GM23248 (cell line): ENCODE measurements at places on chromosomes 2 and 18. TPM values are rescaled to one million over a fixed set of nuclear protein-coding genes. Genes with fewer than 3 reads are reported as not detected.

The BCL11A gene
- total RNA-seq: 1.8 and 3.5 TPM in 2 replicates

DNA sequence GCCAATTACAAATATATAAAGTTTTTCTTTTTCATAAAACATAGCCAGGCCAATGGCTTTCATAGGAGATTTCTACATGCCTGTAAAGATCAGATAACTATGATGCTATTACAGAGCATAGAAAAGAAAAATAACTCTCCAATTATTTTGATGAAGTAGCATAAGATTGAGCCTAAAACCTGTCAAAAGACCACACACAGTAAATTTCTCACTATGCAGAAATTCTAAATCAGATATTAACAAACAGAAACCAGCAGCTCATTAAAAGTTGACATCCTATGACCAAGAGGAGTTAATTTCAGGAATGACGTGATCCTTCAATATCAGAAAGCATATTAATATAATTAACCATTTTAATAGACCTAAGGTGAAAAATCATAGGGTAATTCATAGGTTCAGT, 139.0 kb upstream of the PIEZO2 start:
- H3K27ac ChIP-seq: no peak overlapping the region
- H3K36me3 ChIP-seq: no peaks in the 10 kb centered on the region
- H3K4me3 ChIP-seq: no peak overlapping the region
- 0 out of 2 replicates have a peak, but pooled peaks cover 14% of the 10 kb centered on the region for H3K27me3 ChIP-seq
- no peaks in the 10 kb centered on the region for H3K4me1 ChIP-seq
- no peak for DNase-seq

DNA sequence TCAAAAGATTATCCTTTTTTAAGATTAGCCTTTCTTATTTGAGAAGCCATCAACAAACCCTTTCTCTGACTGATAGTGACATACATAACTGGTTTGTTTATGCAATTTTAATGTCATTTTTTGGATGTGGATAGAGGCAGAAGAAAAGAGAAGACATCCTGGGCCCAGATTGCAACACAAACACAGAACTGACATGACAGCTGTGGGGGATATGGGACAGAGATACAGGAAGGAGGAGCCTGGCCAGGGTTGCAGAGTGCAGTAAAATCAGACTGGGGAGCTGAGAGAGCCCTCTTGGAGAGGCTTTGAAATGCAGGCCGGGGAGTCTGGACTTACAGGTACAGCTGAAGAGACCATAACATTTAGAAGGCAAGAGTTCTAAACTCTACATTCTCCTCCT, 65.1 kb downstream of the SIGLEC15 start:
- no peaks in the 10 kb centered on the region for H3K4me1 ChIP-seq
- peaks cover 82% of the 10 kb centered on the region for H3K36me3 ChIP-seq
- DNase-seq: no peak
- H3K27ac ChIP-seq: no peak overlapping the region

The INPP5D gene
- total RNA-seq: not detected in 2 replicates

GRCh38 chr2:127362971-127363370, 24.8 kb downstream of the MAP3K2 start:
- peaks cover 21% of the 10 kb centered on the region for H3K4me1 ChIP-seq
- H3K36me3 ChIP-seq: no peaks in the 10 kb centered on the region
- no peaks in the 10 kb centered on the region for H3K27me3 ChIP-seq
- H3K27ac ChIP-seq: no peak overlapping the region
- no peak overlapping the region for H3K4me3 ChIP-seq

- H3K4me3 ChIP-seq: no peak overlapping the region
- H3K27ac ChIP-seq: no peak overlapping the region
- no peaks in the 10 kb centered on the region for H3K27me3 ChIP-seq
- peak; percentile 77 for DNase-seq
- no peaks in the 10 kb centered on the region for H3K36me3 ChIP-seq
Observed at GRCh38 chr2:120675460-120676130, 60.1 kb upstream of the GLI2 start.

The ORC4 gene
- total RNA-seq: 39.5 and 51.4 TPM in 2 replicates

GRCh38 chr2:75494137-75494769, 66.5 kb downstream of the EVA1A start:
- no peaks in the 10 kb centered on the region for H3K27me3 ChIP-seq
- H3K4me1 ChIP-seq: peaks cover 15% of the 10 kb centered on the region; the same call in 1 of the 2 replicates
- H3K4me3 ChIP-seq: no peak overlapping the region
- no peak overlapping the region for H3K27ac ChIP-seq

- H3K27ac ChIP-seq: peak overlapping the region; percentile 98
- peaks cover 30% of the 10 kb centered on the region for H3K4me1 ChIP-seq
- no peaks in the 10 kb centered on the region for H3K36me3 ChIP-seq
- peak; percentile 98 for DNase-seq
- H3K4me3 ChIP-seq: peak overlapping the region; percentile 50
Observed at GRCh38 chr2:227406177-227407031, 18.7 kb upstream of the SCYGR1 start.

GRCh38 chr2:137886083-137886831, 78.0 kb upstream of the HNMT start:
- no peaks in the 10 kb centered on the region for H3K4me1 ChIP-seq
- no peak for DNase-seq
- H3K27me3 ChIP-seq: peaks cover 8% of the 10 kb centered on the region; the same call in 1 of the 2 replicates
- H3K36me3 ChIP-seq: no peaks in the 10 kb centered on the region
- H3K27ac ChIP-seq: no peak overlapping the region

DNA sequence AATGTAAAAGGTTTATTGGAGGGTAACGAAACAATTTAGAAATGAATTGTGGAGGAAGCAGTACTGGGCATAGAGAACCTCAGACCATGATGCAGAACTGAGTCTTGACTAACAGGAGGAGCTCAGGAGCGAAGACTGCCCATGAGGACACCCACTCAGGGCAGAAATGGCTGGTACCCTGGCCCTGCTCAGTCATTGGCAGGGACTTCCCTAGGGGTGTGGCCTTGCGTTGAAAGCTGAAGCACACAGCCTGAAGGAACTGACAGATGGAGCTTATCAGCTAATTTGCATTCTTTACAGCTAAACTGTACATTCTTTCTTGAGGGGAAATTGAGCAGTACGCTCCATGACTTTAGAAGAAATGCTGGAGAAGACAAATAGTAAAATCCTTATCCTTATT, 57.1 kb downstream of the PDK1 start:
- no peak for DNase-seq
- no peak overlapping the region for H3K27ac ChIP-seq
- H3K27me3 ChIP-seq: no peaks in the 10 kb centered on the region
- peaks cover 12% of the 10 kb centered on the region for H3K36me3 ChIP-seq
- no peak overlapping the region for H3K4me3 ChIP-seq

The KCNG2 gene
- not detected in 2 replicates for total RNA-seq

The KATNAL2 gene
- 3.9 and 9.6 TPM in 2 replicates for total RNA-seq

The GPC1 gene
- total RNA-seq: 88.2 and 101 TPM in 2 replicates

The NAT8 gene
- not detected in 2 replicates for total RNA-seq

The KCNE4 gene
- total RNA-seq: 3.8 and 5.9 TPM in 2 replicates

The CHMP1B gene
- total RNA-seq: 47.4 and 47.8 TPM in 2 replicates

The TPO gene
- not detected in 2 replicates for total RNA-seq

The ACMSD gene
- not detected in 2 replicates for total RNA-seq

The HOXD13 gene
- total RNA-seq: 1.0 and 3.8 TPM in 2 replicates

The MSGN1 gene
- total RNA-seq: not detected in 2 replicates

DNA sequence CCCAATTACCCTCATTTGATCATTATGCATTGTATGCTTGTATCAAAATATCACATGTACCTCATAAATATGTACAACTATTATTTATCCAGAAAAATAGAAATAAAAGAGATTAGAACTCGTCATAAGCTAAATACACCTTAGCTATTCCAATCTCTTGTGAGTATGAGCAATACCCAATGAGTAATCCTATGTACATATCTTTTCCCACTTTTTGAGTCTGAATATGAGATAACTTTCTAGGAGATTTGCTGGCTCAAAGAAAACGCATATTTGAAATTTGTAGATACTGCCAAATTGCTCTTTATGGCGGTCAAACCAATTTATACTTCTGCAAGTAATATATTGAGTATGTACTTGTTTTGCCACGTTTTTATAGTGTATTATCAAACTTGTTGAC, 24.1 kb downstream of the PRKD3 start:
- 0 out of 2 replicates have a peak, but pooled peaks cover 6% of the 10 kb centered on the region for H3K4me1 ChIP-seq
- no peak overlapping the region for H3K4me3 ChIP-seq
- no peak overlapping the region for H3K27ac ChIP-seq
- H3K27me3 ChIP-seq: no peaks in the 10 kb centered on the region

GRCh38 chr18:68017385-68017784, 500.9 kb upstream of the DSEL start:
- H3K27ac ChIP-seq: no peak overlapping the region
- H3K4me1 ChIP-seq: no peaks in the 10 kb centered on the region
- DNase-seq: no peak

GRCh38 chr2:156110890-156111289, 221.6 kb downstream of the NR4A2 start:
- DNase-seq: peak; percentile 20
- no peaks in the 10 kb centered on the region for H3K4me1 ChIP-seq
- no peak overlapping the region for H3K27ac ChIP-seq

The WDR54 gene
- total RNA-seq: 33.4 and 45.0 TPM in 2 replicates

DNA sequence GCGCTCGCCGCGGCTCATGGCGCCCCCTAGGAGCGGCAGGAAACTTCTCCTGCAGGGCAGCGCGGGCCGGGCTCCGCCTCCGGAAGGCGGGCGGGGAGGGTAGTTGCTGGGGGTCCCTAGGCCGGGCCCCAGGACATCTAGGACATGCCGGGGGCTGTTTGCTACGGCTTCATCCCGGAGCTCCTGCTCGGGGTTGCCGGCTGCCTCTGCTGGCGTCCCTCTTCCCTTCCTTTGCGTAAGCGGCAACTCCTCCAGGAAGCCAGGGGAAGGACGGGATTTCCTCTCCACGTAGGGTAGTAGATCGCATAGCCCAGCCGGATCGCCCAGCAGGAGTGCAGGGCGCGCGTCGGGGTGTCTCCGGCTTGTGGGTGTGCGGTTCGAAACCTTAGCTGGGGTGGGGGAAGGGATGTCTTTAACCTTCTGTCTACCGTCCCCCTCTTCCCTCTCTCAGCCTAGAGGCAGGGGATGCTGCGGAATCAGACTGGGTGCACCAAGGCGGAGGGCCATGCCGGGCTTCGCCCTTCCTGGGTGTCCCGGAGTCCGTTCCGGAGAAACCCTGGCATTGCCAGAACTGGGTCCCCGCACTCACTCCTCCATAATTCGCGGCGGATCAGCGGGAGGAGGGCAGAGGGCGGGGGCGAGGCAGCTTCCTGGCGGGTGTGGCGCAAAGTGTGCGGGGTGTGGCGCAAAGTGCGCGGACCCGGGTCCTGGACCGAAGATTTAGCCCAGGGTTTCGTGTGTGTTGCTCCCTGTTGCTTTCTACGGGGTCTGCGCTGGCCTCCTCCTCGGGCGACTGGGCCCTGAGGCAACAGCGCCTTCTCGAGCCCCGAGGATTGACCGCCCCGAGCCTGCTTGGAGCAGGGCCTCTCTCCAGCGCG, 12.2 kb upstream of the SKOR2 start:
- H3K27me3 ChIP-seq: peaks cover 51% of the 10 kb centered on the region
- H3K27ac ChIP-seq: no peak overlapping the region
- no peak for DNase-seq
- no peaks in the 10 kb centered on the region for H3K36me3 ChIP-seq
- H3K4me1 ChIP-seq: no peaks in the 10 kb centered on the region; the same call in 1 of the 2 replicates
- H3K4me3 ChIP-seq: peak overlapping the region; percentile 9

GRCh38 chr2:72759755-72760154, 66.1 kb downstream of the EXOC6B start:
- H3K27me3 ChIP-seq: no peaks in the 10 kb centered on the region
- no peaks in the 10 kb centered on the region for H3K36me3 ChIP-seq
- peaks cover 13% of the 10 kb centered on the region; the same call in 1 of the 2 replicates for H3K4me1 ChIP-seq
- DNase-seq: no peak

DNA sequence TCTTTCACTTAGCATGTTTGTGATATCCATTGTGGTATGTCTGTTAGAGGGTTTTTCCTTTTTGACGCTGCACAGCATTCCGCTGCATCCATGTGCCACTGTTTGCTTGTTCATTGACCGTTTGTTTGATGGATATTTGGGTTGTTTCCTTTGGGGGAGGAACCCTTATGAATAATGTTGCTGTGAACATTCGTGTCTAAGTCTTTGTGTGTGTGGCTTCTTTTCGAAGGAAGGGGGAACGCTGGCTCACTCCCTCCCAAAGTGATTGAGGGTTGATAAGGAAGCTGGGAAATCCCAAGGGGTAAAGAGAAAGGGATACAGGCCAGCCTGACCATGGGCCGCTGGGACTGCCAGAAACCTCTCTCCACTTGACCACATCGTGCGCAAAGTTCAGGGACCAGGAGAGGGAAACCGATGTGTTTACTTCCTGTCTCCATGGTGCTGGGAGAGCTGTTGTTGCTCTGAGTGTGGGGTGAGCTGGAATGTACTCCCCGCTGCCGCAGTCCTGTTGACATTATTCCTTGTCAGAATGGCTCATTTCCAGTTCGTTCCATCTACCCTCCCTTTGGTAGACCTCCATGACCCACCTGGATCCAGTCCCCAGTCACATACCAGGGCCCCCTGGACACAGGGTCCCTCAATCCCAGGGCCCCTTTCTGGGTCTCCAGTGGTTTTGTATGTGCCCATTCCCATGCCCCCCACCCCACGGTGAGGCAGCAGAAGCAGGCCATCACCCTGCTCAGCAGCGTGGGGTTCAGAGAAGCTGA, 39.6 kb downstream of the HS1BP3 start:
- H3K4me3 ChIP-seq: no peak overlapping the region
- H3K27me3 ChIP-seq: no peaks in the 10 kb centered on the region
- no peaks in the 10 kb centered on the region for H3K36me3 ChIP-seq
- H3K4me1 ChIP-seq: no peaks in the 10 kb centered on the region; the same call in 1 of the 2 replicates
- DNase-seq: no peak

The SCN1A gene
- total RNA-seq: 0.13 TPM in 1 of 2 replicates, not detected in the other

The STPG4 gene
- not detected in 2 replicates for total RNA-seq

The RTP5 gene
- total RNA-seq: not detected in 2 replicates

- no peaks in the 10 kb centered on the region for H3K4me1 ChIP-seq
- no peak overlapping the region for H3K27ac ChIP-seq
- H3K4me3 ChIP-seq: no peak overlapping the region
- no peaks in the 10 kb centered on the region for H3K36me3 ChIP-seq
- no peaks in the 10 kb centered on the region for H3K27me3 ChIP-seq
Observed at GRCh38 chr18:74828200-74828599, 230.5 kb downstream of the ZNF407 start.

The ARHGEF4 gene
- total RNA-seq: 12.0 and 26.0 TPM in 2 replicates

DNA sequence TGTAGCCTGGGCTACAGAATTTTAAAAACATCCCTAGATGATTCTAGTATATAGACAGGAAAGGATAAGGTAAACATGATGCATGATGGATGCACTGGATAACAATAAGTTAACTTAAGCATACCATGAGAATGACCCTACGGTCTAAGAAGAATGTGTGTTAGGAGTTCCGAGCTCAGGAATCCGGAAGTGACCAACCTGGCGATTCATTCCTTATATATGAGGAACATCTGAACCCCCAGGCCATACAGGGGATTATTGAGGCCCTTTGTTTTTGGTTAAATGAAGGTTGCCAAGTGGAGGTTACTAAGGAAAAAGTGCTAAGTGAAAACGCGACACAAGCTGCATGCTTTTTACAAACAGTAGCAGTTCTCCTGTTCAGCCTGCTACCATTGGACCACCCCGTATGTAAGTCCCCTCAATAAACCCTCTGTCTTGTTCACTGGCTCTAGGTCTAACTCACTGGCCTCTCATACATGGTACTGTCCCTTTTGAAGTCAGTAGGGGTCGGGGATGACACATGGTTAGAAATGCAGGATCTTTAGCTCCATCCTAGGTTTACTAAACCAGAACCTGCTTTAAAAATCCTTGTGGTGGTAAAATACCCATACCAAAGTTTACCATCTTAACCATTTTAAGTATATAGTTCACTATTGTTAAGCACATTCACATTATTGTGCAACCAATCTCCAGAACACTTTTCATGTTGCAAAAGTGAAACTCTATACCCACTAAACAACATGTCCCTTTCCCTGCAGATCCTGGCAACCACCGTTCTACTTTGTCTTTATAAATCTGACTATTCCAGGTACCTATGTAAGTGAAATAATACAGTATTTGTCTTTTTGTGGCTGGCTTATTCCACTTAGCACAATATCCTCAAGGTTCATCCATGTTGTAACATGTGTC, 111.0 kb upstream of the MAP4K3 start:
- 0 out of 2 replicates have a peak, but pooled peaks cover under 1% of the 10 kb centered on the region for H3K36me3 ChIP-seq
- no peak overlapping the region for H3K27ac ChIP-seq
- H3K4me3 ChIP-seq: no peak overlapping the region
- peaks cover 4% of the 10 kb centered on the region; the same call in 1 of the 2 replicates for H3K4me1 ChIP-seq
- peak; percentile 38 for DNase-seq
